Activated T-cell treated with anti-CD3 and anti-CD28 coated beads, Interleukin-2, amount 50 U/mL, for 72 hours (primary cell): ENCODE measurements at places on chromosomes 4 and X. TPM values are rescaled to one million over a fixed set of nuclear protein-coding genes. Genes with fewer than 3 reads are reported as not detected.
A peak's percentile ranks its signal among the peaks of the same experiment; 100 is the strongest.

The RWDD4 gene
- total RNA-seq, result 17.1 TPM

The DNAAF6 gene
- total RNA-seq, result not detected

DNA sequence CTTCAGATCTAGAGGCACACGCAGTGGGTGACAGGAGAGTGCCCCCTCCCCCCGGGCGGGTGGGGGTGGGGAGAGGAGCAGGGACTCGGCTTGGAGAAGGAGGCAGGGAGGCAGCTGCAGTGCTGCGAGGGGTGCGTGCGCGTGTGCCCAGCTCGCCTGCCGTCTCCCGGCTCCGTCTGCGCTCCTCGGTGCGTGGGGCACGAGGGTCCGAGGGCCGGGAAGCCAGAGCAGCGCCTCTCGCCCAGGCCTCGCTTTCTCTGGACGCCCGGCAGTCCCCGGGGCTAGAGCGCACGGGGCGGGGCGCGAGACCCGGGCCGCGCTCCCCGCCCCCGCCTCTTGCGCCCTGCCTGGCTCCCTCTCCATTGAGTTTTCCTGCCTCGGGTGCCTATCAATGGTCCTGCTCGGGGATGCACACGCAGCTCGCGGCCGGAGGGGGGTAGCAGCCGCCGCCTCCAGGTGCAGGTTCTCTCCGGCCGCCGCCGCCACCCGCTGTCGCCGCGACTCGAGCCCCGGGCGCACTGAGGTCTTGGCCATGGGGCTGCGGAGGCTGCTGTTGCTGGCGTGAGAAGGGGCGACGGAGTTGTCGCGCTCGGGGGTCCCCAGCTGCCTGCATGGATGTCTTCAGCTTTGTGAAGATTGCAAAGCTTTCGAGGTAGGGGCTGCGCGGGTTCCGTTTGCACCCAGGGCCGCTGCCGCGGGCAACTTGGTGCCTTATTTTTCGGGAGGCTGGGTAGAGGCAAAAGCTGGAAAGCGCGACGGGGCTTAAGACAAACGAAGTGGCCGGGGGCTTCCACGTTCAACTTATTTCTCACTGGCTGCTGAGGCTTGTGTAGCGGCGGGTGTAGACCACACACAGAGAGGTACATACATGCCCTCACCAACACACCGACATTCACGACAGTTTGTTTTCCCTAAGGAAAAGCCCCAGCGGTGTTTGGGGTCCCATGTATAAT is at the start of gene FRMPD4:
TSS of gene FRMPD4 (plus strand) at position 113 of the 953 bp plus-strand sequence. CDS start at position 612, 499 bp downstream.
- no peak for DNase-seq

GRCh38 chr4:64079316-64079715 is 329.9 kb downstream of the TECRL start:
- no peak for DNase-seq

DNA sequence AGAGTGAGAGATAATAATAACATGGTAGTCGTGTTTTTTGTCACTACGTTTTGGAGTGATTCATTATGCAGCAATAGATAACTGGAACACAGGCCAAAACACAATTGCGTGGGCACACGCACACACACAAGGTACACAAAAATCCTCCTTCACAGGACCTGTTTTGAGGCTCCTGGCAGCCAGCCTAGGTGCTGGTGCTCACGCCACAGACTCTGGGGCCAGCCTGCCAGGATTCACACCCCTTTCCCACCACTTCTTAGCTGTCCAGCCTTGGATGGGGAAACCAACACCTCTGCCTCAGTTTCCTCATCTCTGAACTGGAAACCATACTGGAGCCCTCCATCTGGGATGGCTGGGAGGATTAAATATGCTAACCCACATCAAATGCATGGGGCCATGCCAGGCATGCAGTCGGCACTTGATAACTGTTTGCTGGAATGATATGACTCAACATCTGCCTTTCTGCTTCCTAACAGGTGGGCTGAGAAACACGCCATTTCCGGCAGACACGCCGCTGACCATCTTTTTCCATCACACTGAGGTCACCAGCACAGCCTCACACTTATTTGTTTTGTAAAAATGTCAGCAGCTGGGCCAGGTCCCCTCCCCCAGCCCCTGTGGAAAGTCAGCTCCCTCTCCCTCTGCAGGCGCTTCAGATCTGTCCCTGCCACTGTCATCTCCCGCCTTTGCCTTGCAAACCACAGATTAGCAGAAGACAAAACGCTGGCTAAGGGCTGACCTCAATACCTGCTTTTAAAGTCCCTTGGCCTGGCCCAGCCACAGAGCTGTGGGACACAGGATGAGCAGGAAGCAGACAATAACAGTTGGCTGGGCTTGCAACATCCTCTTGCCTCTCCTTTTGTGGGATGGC is 237.5 kb downstream of the BCOR start:
- peak; percentile 84 for DNase-seq
